ENCODE measurements at places on chromosomes 16 and 17.

DNA sequence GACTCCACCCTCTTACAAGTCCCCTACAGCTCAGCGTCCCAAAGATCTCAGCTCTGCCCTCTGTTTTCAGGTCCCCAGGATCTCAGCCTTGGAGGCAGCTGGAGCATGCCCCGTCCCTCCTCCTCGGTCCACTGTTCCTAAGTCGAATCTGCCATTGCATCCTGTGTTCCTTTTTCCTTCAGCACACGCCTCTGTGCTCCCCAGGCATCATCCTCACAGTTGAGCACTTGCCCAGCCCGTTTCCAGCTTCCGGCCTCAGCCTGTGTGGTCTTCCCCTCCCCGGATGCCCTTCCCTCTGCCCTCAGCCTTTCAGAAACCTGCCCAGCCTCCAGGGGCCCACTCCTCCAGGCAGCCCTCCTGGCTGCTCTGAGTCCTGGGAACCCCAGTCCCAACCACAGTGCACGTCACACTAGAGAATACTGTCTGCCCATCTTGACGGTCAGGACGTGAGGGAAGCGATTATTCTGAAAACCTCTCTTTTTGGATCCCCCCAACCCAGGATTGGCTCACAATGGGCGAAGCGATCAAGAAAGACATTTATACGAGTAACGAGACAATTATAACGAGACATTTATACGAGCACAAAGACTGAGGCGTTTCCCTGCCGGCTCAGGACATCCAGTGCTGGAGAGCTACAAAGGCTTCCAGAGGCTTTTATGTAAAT, 41.4 kb downstream of the RPH3AL start:
- no peak for DNase-seq

- no peak for DNase-seq
Observed at GRCh38 chr16:12901204-12901596, 198 bp upstream of the SHISA9 start.

DNA sequence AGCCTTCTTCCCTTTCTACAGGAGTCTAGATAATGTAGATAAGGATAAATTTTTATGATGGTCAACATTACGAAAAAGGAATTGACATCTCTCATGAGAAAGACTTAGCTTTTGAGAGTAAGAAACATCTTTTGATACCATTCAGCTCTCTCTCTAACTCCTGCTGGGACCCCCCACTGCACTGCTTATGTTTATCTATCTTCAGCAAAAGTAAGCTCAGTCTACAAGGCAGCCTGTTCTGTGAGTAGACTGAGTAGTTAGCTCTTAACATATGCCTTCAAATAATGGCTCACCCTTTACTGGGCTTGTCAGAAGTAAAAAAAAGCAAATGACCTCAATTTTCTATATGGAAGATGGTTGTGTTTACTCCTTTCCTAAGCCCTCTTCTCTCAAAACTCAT, 372.2 kb upstream of the CDH11 start:
- DNase-seq: no peak

DNA sequence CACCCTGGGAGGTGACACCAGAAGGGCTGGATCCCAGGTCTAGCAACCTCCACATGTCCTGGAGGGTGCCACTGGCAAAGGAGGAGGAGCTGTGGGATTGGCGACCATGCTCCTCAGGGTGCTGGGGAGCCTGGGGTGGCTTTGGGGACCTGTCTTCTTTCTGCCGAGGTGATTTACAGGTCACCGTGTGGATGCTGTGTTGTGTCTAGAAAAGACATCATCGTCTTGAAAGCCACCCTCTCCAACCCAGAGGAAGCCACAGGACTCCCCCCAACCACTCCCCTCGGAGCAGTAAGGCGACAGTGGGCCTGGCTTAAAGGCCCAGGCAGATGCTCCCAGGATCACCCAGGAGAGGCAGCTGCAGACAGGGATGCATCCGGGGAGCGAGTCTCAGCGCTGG, 29.7 kb upstream of the FASN start:
- DNase-seq: no peak

- DNase-seq: no peak
Observed at GRCh38 chr17:74045608-74046280, 157.7 kb upstream of the RPL38 start.

DNA sequence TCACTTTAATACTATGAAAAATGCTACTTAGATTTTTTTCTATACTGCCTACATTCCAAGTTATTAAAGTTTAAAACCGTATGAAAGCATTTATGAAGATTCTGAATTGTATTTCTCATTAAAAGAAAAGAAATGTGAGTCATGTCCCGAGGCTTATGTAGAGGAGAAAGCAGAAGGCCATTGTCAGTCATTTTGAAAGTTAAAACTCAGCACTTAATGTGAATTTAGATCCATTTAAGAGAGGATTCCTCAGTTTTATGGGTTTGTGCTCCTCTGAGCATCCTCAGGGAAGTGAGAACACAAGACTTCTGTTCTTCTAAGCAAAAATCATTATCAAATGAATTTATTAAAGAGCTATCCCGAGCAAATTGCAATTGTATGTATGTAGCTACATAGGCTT, 11.8 kb downstream of the C17orf75 start:
- no peak for DNase-seq

DNA sequence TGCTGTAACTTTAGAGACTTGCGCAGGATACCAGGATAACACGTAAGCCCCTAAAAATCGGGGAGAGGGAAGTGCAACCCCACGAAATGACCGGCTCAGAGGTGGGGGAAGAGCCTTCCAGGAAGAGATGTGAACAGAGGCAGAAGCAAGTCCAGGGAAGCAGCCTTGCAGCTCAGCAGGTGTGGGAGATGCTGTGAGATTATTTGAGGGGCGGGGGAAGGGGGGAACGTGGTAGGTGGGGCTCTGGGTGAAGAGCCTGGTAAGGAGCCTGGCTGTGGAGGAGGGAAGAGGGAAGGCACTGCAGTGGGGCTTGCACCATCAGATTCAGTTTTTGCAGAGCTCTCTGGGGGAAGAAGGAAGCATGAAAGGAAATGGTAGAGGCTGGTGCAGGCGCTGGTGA, 95.4 kb upstream of the CACNG5 start:
- no peak for DNase-seq

DNA sequence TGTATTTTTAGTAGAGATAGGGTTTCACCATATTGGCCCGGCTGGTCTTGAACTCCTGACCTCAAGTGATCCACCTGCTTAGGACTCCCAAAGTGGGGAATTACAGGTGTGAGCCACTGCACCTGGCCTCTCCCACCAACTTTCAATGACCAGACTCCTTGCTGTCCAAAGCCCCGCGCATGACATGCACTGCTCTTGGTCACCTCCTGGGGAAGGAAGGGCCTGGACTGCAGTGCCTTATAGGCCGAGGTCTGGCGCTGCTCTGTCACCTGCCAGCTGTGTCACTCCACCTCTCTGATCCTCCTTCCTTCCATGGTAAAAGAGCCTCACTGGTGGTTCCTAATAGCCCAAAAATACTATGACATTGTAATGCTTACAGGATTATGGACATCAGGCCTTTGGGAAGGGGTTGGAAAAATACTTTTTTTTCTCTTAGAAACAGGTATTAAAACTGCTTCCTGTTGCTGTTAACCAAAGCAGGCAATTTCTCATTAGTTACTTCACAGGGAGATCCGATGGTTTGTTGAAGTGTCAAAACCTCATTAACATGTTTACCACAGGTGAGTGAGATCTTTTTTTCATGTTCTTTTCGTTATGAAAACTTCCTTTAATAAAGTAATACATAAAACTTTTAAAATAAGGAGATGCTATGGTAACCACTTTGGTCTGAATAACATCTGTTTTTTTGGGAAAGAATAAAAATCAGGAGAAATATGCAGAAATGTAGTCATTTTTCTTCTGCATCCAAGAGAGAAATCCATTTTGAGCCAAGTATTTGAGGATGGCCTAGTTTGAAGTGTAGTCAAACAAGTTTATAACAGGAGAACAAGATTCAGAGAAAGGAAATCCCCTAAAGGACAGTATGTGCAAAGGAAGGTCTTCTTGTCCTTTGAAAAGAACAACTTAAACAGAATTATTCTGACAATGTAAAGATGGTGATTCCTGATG, 35.5 kb downstream of the GRB7 start:
- no peak for DNase-seq

DNA sequence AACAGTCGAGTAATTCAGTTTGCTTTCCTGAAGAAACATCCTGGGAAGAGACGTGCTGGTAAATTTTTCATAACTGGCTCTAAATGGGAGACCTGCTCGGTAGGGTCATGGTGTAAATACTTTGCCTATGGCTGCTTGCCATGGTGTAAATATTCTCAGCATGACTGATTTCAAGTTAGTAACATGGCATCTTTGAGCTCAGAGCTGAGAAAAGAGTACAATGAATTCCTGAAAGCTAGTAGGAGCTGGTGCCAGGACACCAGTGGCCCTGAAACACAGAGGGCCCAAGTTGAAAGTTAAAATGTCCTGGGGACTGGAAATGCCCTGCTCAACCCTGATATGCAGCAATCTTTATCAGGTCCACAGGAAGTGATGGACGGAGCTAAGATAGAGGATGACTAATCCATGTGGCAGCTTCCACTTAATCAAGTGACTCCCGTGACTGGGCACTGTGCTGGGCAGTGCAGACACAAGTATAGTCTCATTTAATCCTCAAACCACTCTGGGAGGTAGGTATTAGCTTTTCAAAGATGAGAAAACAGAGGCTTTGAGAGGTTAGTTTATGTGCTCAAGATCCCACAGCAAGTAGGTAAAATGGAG, 130.1 kb upstream of the ADAMTS18 start:
- no peak for DNase-seq

DNA sequence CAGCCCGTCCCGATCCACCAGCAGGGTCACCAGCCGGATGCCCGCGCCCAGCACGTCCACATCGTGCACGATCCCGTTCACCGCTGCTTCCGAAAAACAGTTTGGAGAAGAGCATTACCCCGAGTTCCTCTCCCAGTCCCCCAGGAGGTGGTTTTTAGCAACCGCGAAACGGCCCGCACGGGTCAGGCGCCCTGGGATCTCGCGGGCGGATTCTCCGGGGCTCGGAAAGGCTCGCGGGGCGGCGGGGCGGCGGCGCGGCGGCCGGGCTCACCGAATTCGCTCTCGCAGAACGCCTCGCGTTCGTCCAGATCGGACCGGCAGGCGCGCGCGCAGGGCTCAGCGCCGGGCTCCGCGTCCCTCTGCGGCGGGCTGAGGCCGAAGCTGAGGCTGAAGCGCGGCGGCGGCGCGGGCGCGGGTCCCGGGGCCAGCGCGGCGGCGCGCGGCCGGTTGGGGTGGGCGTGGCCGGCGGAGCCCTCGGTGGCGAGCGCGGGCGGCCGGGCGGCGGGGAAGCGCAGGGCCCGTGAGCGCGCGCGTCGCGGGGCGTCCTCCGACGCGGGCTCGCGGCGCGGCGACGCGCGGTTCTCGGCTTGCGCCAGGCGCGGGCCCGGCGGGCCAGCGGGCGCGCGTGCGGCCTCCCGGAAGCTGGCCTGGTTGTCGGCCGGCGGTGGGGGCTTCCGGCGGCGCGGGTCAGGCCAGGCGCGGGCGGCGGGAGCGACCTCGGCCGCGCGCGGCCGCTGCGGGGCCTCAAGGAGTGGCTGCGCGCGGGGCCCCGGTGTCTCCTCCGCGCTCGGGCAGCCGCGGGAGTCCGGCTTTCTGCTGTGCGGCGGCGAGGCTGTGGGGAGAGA, 2.9 kb downstream of the C17orf58 start:
- peak; percentile 75 for DNase-seq
